Stimulated activated naive B cell treated with anti-CD40 and anti-IgM and Interleukin-4, amounts not matched to agents 10 μg/mL and 1 μg/mL and 100 μg/mL, for 72 hours (primary cell): ENCODE measurements at places on chromosomes 5 and 9.

DNA sequence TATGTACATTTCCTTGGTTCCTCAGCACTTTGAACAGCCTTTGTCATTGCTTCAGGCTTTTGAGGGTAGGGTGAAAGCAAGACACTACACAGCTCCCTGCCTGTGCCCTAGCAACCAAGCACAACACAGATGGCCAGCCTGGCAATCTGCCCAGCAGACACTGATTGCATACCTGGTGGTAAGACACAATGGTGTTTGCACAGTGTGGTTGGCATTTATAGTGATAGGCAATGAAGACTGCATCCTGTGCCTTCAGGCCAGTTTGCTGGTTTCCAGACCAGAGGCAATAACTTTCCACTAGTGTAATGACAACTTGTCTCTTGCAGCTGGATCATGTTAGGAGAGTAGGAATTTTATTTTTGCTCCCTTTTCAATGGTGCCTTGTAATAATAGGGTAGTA lies 144.5 kb upstream of the TNC start:
- no peak for DNase-seq

DNA sequence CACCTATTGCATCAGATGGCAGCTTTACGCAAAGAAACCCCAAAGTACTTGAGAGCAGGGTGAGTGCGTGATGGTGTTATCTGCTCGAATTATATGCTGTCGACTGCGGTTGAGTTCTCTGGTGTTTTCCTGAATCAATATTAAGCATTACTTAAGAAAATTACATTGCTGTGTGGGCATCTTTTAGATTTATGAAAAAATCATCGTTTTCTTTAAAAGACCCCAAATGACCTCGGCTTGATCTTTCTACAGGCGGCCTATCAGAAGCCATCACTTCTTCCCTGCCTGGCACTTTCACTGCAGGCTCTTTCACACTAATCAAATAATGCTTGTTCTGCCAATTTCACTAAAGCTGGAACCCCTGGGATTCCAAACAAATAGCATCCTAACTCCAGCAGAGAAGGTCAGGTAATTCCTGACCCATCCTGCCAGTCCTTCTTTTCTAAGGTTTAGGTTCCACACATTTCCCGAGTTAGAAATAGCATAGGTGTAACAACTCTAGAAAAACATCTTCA lies 1.7 kb downstream of the UBE2QL1 start:
- no peak for DNase-seq

DNA sequence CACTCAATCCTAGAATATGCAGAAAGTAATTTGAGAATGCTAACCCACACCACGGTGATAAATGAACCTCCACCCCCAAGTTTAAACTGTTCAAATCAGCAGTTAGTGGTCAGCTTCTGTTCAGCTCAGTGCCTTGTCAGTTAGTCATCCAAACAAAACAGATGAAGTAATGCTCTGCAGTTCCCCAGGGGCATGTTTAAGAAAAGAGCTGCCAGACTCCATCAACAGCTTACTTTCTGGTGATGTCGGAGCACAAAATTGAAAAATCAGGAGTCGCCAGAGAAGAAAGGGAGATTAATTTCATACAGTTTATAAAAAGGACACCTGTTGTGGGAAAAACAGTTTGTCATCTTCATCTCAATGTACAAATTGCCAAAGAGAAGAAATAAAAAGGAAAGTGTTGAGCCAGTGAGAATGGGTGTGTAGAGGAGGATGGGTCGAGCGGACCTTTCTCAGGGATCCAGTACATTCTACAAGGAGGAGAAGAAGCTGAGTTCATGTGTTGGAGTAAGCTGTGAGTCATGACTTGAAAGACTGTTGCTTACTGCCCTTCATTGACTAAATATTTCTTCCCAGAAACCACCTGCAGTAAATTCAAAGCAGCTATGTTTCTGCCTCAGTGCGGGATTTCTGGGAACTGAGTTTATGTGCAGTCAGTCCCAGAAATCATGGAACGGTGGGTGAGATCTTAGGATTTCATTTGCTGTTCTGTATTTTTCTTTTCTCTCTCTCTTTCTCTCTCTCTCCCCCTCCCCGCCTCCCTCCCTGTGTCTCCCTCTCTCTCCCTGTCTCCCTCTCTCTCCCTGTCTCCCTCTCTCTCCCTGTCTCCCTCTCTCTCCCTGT lies 13.7 kb downstream of the TRIO start:
- no peak for DNase-seq

GRCh38 chr5:171963416-171963815 lies 43.0 kb downstream of the FBXW11 start:
- DNase-seq: no peak

GRCh38 chr5:127891942-127892341 lies 188.8 kb downstream of the CCDC192 start:
- DNase-seq: no peak

- no peak for DNase-seq
Observed at GRCh38 chr9:134575901-134576176, 65.8 kb upstream of the COL5A1 start.

DNA sequence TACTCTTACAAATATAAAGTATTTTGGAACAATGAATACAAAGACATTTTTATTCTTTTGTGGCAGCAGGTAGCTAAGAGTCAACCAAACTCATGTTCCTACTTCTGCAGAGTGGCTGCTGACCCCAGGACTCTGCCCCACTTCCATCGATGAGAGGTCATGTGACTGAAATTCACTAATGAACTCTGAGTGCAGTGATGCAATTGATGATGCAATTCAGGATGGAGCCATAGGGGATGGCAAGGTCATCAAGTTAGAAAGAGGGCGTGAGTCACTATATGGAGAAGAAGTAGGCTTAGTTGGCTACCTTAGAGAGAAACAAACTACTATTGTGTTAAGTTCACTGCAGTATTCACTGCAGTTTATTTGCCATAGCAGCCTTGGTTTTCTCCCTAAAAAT lies 340.4 kb downstream of the CTNND2 start:
- DNase-seq: no peak

DNA sequence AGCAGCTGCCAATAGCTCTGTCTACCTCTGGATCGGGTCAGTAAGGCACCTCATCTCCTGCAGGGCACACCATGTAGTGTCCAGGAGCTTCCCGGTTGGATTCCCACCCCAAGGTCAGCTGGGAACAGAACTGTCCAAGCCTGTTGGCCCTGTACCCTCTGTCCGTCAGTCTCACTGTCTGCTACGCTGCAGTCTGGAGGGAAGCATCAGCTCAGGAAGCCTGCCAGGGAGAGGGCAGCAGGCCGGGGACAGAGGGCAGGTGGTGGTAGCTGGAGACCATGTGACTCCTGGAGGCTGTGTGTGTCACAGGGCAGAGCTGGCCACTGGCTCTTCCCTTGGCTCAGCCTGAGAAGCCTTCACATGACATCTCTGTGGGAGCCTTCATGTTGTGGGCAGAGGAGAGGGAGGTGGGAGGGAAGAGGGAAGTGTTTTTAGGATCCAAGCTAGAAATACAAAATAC lies 134.5 kb downstream of the SEC61B start:
- no peak for DNase-seq

DNA sequence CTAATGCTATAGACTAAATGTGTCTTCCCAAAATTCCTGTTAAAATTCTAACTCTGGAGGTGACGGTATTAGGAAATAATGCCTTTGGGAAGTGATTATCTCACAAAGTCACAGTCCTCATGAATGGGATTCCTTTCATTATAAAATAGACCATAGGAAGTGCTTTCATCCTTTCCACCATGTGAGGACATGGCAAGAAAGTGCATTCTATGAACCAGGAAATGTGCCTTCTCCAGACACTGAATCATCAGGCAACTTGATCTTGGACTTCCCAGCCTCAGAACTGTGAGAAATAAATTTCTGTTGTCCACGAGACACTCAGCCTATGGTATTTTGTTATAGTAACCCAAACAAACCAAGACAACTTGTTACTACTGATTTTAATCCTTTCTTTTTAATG lies 582.4 kb upstream of the C9orf72 start:
- DNase-seq: no peak

- no peak for DNase-seq
Observed at GRCh38 chr5:33762859-33763258, 128.9 kb downstream of the ADAMTS12 start.

DNA sequence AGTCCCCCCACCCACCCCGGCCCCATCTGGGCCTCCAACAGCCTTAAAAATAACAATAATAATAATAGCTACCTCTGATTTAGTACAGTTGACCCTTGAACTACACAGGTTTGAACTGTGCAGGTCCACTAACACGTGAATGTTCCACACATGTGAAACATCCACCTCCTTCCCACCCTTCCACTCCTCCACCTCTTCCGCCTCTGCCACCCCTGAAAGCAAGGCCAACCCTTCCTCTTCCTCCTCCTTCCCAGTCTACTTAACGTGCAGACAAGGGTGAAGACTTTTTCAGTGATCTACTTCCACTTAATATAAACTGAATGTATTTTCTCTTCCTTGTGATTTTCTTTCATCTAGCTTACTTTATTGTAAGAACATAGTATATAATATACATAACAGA lies 10.8 kb downstream of the PDGFRB start:
- DNase-seq: no peak

DNA sequence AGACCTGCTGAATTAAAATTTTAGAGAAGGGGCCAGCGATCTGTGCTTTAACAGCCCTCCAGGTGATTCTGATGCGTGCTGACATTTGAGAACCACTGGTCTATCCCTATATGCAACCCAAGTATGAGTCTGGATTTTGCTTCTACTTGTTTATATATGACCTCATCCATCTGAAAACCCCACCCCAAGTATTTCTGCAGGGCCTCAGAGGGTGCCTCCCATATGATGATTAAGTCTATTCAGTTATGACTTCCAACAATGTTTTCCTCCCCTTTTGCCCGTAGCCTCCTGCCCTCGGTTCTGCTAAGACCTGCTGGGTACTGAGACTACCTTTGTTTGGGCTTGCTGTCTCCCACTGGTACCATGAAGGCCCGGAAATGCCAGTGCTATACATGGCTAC lies 376.0 kb upstream of the SMARCA2 start:
- no peak for DNase-seq

GRCh38 chr5:93186076-93186682 lies 394.8 kb downstream of the NR2F1-AS1 start:
- DNase-seq: no peak

- no peak for DNase-seq
Observed at GRCh38 chr5:1669276-1670155, 130.1 kb downstream of the MRPL36 start.

GRCh38 chr5:171494452-171495121 lies 75.1 kb downstream of the FGF18 start:
- DNase-seq: no peak

GRCh38 chr5:137218471-137218870 lies 280.7 kb downstream of the SPOCK1 start:
- no peak for DNase-seq

DNA sequence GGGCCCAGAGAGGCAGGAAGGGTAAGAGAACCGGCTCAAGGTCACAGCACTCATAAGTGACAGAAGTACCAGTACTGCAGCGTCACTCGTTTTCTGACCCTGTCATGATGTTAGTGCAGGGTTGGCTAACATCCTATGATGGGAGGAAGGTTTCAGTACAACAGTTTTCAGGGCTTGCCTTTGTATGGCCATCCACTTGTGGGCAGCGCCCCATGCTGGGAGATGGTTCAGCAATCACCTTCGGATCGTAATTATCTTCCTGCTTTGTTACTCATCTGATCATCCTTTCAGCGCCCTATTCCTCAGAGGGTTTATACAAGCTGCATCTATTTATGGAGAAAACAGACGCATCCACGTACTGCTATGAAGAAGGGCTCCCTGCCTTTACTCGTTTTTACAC lies 2.4 kb downstream of the MAP1B start:
- no peak for DNase-seq

DNA sequence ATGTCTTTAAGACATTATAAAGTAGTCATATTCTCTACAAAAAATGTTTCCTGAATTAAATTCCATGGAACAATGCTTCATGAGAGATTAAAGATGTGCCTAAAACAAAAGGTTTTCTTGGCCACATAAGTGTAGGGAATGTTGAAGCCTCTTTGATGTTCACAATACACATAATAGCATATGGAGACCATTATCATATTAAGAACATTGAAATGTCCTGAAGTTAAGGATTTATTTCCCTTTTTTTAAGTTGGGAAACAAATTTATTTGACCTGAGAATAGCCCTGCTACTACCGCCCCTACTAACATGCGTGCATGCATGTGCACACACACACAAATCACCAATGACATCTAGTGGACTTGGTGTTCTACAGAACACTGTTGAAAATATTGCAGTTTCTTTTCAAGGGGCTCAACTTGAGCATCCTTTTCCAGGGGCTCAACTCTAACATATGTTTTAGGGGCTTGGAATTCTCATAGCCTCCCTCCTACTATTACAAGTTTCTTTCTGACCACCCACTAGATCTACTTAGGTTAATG lies 124.9 kb upstream of the C6 start:
- DNase-seq: no peak

GRCh38 chr9:68706363-68707201 lies 1.5 kb downstream of the PIP5K1B start:
- peak; percentile 74 for DNase-seq

- no peak for DNase-seq
Observed at GRCh38 chr9:38440516-38440915, 16.3 kb upstream of the IGFBPL1 start.

DNA sequence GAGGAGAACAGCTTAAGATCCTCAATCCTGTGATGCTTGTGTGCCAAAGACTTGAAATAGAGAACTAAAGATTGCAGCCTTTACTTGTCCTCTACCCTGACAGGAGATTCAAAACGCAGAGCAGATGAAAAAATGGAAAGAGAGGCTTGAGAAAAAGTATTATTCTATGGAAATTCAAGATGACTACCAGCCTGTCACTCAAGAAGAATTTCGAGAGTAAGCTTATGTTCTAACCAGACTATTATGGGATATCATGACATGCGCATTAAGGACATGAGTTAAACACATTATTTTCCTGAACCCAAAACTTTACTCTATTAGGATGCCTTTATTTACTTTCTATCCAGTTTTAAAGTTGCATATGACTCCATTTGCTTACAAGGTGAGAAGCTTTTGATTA lies 46.4 kb downstream of the PKD2L2 start:
- DNase-seq: no peak

DNA sequence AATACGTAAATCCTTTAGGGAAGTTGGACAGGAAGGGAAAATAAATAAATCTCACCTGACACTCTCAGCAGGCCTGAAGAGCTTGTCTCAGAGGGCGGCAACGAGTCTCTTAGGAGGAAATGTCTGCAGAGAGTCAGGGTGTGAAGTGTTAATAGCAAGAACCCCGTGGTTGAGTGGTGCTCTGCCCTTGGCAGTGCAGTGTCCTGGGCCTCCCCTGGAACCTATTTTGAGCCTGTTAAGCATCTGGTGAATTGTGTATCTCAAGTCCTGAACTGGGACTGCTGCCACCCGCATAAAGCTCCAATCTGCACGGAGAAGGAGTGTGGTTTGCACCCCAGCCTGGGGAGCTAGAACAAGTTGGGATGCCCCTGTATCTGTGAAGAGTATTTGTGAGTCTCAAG lies 211.8 kb downstream of the GOLPH3 start:
- DNase-seq: no peak

- no peak for DNase-seq
Observed at GRCh38 chr9:106846307-106846706, 16.7 kb upstream of the ZNF462 start.

- no peak for DNase-seq
Observed at GRCh38 chr5:129406440-129406839, 53.7 kb upstream of the ADAMTS19 start.
